Activated CD4-positive, alpha-beta T cell treated with anti-CD3 and anti-CD28 coated beads, Interleukin-2, amount 50 U/mL, for 4 hours (primary cell): ENCODE measurements at places on chromosomes 11 and 22.

- peak; percentile 74 for DNase-seq
Measured at GRCh38 chr22:40525250-40525884, 111.2 kb downstream of the MRTFA start.

- DNase-seq: no peak
Measured at GRCh38 chr11:86889001-86889341, 66.2 kb downstream of the FZD4 start.

GRCh38 chr22:20237480-20238440 is 30.4 kb downstream of the RTN4R start:
- DNase-seq: no peak

DNA sequence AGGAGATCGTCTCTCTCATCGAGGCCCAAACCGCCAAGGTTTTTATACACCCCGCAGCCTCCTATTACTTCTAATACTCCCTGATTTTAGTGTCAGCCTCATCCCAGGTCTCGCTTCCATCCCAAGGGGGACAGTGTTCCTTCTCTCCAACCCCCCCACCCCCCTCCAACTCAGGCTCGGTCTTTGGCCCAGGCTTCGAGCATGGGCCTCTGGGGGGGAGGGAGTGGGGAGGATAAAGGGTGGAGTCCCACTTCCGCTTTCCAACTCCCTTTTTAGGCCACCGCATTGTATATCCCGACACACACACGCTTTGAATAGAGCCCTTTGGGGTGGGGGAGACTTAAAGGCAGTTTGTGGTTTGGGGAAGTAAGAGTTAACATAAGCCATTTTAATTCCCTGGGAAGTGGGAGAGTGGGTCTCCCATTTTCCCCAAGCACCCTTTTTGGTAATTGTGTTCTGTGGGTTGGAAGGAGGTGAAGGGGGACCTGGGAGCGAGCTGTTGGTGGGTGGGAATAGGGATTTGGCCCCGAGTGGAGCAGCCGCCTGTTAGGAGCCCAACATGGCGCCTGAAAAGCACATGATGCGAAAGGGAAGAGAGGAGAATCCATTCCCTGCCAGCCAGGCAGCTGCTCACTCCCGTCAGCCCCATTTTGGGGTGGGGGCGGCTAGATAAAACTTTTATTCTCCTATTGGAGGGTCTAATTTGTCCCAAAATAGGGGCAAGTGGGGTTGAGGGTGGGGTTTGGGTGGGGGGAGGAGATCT is 844 bp downstream of the PCF11 start:
- DNase-seq: peak; percentile 31

DNA sequence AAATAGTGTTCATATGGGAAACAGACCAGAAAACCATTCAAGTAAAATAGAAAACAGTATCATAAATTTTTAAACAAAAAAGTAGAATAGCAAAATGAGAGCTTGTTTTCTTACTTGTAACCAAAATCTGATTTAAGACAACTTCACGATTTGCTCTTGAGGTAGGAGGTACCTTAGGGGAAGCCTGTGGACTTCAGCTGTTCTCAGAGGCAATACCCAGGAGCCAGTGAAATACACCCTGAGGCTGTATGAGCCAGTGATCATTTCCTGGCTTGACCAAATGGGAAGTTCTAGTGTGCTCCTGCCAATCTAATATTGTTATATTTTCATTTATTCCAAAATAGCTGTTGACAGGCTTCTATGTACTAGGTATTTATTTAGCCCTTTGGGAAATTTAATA is 104.8 kb downstream of the ARHGAP42 start:
- no peak for DNase-seq

GRCh38 chr11:8873741-8874405 is 37.1 kb upstream of the AKIP1 start:
- DNase-seq: no peak

- no peak for DNase-seq
Measured at GRCh38 chr11:122780296-122780949, 57.9 kb upstream of the CRTAM start.
